Epithelial cell of esophagus (primary cell): ENCODE measurements at places on chromosomes 7 and 10.

DNA sequence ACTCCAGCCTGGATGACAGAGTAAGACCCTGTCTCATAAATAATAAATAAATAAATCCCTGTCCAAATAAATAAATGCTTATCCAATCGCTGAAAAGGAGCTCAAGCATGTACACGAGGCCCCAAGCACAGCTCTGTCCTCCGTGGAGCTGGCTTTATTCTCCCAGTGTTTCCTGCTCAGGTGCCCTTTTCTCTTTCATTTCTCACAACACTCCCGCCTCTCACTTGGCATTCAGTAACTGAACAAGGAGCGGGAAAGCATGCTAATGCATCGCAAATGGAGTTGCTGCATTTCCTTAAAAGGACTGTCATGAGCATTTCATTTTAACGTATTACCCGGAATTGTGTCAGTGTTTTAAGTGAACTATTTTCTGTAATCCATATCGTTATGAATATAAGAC, 210.9 kb upstream of the C7orf33 start:
- no peak for DNase-seq

DNA sequence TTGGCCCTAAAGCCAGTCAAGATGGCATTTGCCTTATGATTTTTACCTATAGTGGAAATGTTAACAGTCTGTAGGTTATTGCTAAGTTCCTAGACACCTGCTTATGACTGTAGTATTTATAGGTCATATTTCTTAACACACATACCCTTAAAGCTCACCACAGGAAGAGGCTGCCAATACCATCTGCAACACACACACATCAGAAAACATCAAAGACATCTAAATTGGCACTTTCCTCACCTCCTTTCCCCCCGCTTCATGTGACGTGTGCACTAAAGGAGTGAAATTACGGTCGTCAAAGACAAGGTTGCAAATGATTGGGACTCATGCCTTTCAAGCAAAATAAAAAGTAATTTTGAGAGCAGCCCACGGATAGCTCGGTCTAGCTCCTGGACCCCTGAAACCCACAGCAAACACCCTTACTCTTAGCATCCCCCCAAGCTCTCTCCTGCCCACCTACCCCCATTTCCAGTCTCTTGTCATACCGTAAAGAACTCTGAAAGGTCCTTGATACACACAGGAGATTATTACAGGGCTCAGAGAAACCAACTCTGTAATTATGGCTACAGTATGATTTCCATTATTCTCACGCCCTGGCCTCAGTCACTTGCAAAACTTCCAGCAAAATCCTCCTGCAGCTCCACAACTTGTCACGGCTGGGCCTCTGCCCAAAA, 90.5 kb downstream of the PLXNA4 start:
- DNase-seq: no peak

DNA sequence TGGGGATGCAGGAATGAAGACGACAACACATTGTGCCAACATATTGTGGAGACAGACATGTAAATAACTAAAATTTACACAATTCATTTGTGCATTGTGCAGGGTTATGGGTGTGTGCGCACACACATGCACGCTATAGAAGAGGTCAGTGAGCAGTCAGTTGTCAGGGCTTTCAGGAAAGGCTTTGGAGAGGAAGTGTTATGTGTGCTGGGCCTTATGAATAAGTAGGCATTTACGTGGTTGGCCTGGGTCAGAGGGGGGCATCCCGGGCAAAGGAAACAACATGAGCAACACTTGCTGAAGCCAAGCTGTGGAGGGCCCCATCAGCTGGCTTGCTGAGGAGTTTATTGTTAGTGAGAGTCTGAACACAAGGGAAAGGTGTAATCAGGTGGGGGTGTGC, 4.1 kb downstream of the PRXL2A start:
- DNase-seq: no peak

- no peak for DNase-seq
Measured at GRCh38 chr7:75995996-75996395, 1.6 kb upstream of the TMEM120A start.

- no peak for DNase-seq
Measured at GRCh38 chr7:141220263-141220880, 146.5 kb downstream of the TMEM178B start.

DNA sequence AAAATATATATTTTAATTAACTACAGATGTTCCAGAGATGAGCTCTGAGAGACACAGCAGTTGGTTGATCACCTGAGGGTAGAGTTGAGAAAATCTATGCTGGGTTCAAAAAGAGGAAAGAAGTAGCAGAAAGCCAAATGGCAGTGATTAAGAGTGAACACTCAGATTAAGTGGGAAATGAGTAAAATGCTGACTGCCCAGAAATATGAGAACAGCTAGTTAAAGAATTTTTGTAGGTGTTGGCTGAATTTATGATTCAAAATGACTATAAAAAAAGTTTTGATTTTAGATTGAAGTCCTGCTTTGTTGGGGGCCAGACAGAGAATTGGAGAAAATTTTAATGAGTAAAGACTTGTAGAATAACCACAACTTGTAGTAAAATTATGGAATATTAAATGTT, 9.8 kb downstream of the TCTN3 start:
- no peak for DNase-seq

DNA sequence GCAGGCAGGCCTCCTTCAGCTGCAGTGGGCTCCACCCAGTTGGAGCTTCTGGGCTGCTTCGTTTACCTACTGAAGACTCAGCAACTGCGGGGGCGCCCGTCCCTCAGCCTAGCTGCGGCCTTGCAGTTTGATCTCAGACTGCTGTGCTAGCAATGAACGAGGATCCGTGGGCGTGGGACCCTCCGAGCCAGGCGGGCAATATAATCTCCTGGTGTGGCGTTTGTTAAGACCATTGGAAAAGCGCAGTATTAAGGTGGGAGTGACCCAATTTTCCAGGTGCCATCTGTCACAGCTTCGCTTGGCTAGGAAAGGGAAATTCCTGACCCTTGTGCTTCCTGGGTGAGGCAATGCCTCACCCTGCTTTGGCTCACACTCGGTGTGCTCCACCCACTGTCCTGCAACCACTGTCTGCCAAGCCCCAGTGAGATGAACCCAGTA, 159.2 kb upstream of the FOXP2 start:
- no peak for DNase-seq

DNA sequence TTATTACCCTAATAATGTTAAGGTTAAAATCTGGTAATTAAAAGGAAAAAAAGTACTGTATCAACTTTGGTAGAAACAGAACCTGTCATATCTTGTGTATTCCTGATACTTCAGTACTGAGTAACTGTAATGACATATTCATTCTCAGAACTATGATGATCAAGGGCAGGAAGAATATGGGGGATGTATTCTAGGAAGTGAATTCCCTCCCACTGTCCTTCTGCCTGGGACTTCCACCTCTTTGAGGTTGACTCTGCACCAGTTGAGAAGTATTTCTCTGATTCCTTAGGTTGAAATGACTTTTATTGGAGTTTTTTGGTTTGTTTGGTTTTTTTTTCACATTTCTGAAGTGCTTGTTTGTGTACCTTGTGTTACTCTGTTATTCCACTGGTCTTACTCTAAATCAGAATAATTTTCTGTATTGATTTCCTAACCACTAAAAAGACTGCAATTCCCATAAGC, 36.9 kb downstream of the WASL start:
- peak; percentile 16 for DNase-seq

DNA sequence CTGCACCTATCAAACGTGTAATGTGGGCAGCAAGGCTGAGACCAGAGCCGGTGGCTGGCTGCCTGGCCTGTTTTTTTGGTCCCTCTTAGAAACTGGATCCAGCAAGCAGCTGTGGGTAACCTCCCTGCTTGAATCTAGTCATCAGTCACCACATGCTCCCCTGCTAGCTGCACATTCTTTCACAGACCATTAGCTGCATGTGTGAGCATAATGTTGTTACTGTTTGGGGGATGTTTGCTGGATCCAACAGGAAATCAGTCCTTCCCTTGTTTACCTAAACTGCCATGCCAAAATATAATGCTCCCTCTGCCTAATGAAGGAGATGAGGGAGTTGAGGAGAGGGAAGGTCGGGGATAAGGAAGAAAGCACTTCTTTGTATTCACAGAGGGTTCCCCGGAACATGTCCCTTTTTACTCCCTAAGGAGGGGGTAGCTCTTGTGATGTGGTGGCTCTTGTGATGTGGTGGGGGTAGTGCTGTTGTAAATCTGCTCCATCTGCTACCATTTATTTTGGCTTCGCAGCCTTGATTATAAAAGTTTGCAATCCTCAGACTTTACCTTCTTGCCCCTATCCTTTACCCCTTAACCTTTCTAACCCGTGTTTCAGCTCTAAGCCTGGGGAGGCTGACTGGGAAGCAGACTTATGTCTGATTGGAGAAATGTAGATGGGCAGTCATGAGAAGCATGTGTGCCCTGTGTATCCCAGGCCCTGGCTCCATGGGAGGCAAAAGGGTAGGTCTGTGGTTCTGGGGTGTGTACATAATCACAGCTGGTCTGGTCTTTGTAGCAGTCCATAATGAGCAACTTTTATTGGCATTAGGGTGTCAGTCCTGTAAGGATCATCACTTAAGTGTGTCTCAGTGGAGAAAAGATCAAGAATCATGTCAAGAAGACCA, 20.8 kb downstream of the LOXL4 start:
- no peak for DNase-seq

DNA sequence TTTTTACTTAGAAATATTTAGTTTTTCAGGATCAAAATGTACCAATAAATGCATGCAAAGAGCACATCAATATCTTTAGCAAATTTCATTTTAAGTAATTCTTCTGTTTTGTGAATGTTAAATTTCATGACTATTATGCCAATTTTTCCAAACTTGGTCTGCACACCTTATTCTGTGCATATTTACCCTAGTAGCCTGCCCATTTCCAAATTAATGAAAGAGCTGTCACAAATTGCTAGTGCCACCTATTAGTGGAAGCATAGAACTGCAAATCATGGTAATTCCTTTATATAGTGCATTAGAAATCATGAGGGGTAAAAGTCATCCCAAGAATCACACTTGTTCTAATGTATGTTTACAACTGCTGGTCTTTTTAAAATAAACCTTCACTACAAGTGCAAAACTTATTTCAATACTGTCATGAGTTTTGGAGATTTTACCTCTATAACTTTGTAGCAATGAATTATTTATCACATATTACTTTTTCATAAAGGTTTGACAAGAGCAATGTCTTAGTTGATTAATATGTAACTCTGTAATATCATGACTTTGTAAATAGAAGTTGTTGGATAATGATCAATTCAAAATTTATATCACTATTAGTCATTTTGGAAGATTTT, 5.7 kb downstream of the SEMA3A start:
- peak; percentile 62 for DNase-seq

DNA sequence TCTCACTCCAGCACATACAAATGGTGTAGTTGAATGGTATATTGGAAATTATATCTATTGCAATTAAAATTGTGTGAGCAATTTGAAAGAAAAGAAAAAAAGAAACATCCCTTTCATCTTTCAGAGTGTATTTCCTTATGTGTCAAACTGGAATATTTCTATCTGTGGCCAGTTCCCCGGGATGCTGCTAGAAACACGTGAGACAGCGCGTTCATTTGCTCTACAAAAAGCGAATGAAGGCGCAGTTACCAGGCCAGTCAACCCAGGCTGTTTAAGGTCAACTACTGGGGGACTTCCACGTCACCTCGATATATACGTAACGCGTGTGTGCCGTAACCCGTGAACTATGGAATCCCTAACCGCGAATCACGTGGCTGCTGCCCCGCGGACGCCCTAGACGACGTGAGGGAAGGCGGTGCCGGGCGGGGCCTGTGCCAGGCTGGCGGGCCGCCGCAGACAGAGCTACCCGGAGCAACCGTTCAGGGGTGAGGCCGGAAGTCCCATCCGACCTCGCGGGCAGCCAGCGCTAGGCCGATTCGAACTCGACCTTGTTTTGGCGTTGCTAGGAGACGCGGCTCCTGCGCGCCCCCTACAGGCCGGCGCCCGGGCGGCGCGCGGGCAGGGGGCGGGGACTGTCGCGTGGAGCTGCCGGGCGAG, 1.1 kb upstream of the ARL4A start:
- DNase-seq: peak; percentile 88
